Airway epithelial cell (primary cell): ENCODE measurements at places on chromosomes 16 and 17. TPM values are rescaled to one million over a fixed set of nuclear protein-coding genes. Genes with fewer than 3 reads are reported as not detected.

RNF227 gene
- 1.9 and 4.2 TPM in 2 replicates for total RNA-seq

AHSP gene
- not detected in 2 replicates for total RNA-seq

ASPA gene
- not detected in 2 replicates for total RNA-seq

SLC5A10 gene
- 0.05 TPM in 1 of 2 replicates, not detected in the other for total RNA-seq

CD300A gene
- not detected in 2 replicates for total RNA-seq

RNF151 gene
- not detected in 2 replicates for total RNA-seq

MT1A gene
- not detected in 2 replicates for total RNA-seq

CLEC19A gene
- total RNA-seq = not detected in 2 replicates

HSD11B2 gene
- total RNA-seq = 1.3 and 2.9 TPM in 2 replicates

TMEM235 gene
- total RNA-seq = not detected in 2 replicates

FBF1 gene
- total RNA-seq = 10.6 and 11.6 TPM in 2 replicates

SLC35G6 gene
- not detected in 2 replicates for total RNA-seq
